ENCODE measurements at places on chromosomes 11 and 22.

DNA sequence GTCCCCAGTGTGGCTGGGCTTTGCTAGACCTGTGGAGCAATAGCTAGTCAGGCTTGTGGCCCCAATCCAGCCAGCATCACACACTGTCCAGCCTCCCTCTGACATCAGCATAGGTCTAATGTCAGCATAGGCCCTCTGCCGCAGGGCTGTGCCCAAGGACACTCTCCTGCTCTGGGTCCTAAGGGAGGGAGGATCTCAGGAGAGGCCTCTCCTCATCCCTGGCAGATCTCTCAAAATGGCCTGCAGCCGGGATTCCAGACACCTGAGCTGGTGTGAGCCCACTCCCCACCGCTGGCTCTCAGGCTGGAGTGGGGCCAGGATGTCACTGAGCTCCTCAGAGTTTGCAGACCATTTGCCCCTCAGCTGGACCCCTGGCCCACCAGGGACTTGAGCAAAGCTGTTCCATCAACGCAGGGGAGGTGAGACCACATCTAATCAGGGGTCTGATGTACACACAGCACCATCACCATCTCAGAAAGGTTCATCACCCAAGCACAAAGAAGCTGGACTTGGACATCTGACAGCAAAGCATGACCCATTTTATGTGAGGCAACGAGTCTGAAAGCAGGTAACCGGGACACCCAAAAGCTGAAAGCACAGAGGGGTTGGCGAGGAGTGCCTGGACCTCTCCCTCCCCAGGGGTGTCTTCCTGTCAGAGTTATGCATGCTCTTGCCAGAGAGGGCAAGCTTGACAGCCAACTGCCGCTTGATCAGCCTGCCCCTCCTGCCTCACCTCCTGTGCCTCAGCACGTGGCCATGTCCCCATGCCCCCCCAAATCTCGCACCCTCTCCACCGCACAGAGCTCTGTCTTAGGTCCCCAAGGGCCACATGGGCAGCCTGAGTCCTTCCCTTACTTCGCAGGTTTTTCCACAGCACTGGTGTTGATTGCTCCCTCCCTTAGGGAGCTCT, 69.7 kb upstream of the SEPTIN5 start:
- DNase-seq, result no peak

GRCh38 chr11:103441021-103441420, 331.8 kb downstream of the DYNC2H1 start:
- no peak for DNase-seq

- no peak for DNase-seq
Measured at GRCh38 chr11:48055292-48056132, 75.2 kb downstream of the PTPRJ start.

GRCh38 chr22:29316141-29316828, 788 bp upstream of the RASL10A start:
- no peak for DNase-seq

DNA sequence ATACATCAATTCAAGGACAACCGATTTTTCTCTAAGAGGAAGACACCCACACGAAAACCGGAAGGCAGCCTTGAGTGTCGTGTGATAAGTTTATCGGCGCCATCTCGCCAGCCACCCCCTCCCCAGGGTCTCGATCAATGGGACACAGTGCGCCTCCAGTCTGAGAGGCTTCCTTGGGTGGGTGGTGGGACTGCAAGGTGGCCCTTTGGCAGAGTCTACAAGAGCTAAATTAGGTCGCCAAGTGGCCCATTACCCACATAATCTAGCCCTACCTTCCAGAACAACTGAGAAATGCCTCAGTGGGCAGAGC, 64.0 kb downstream of the CD6 start:
- no peak for DNase-seq

DNA sequence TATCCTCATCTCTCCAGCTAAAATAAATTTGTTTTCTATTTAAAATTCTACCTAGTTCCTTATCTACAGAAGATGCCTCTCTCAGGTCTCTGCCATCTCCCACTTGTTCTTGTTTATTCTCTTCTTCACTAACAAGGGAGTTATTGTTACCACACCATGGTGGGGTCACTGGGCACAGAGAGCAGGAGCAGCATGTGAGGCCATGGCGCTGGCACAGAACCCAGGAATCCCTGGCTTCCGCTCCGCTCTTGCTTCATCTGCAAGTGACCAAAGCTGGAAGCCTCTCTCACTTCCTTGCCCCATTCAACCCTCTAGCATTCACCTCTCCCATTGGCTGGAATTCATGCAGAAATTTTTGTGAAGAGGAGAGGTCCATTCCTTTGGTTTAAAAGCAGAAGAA, 190.7 kb upstream of the NCAM1 start:
- DNase-seq, result no peak

- DNase-seq, result no peak
Measured at GRCh38 chr11:14872032-14872431, 20.0 kb downstream of the CYP2R1 start.

GRCh38 chr11:119505861-119506260, 82.9 kb upstream of the THY1 start:
- DNase-seq, result no peak

DNA sequence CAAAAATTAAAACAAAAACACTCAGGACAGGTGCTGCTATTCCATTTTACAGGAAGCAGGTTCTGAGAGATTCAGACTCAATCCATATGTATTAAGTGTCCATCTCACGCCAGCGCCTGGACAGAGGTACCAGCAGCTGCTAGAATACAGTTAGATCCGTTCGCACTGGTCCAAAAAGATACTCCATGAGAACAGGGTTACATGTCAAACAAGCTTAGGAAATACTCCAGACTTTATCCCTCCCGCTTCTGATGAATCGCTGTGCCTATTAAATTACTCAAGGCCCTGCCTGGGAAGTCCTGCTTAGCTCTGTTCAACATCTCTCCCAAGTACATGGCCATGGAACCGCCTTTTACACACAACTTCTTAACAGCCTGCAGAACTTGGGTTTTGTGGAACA, 50.2 kb upstream of the SLC35C1 start:
- peak; percentile 61 for DNase-seq

DNA sequence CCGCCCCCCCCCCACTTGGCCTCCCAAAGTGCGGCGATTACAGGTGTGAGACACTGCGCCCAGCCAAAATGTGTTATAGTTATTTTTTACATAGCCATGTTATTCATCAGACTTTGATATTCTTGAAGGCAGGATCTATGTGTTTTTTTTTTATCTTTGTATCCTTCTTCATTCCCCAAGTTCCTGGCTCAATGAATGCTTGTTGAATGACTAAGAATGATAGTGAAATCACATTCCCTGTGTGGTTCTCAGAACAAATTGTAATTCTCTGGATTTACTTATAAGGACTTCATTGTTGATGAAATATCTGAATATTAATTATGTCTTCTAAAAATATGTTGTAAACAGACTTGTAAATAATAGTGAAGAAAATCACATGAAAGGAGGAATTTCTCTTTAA, 33.5 kb downstream of the MMP7 start:
- peak; percentile 61 for DNase-seq

DNA sequence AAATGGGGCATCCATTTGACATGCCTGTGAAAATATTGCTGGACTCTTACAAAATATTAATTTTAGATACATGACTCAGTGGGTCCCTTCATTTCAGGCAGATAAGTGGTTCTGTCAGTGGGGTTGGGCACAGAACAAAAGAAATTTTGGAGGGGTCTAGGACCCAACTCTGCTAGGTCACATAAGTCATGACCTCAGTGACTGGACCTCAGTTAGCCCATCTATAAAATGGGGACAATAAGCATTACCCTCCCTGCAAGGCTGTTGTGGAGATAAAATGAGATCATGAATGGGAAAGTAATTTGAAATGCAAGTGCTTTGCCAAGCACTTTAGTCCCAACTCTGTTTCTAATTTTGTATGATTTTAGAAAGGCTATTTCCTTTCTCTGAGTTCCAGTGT, 23.8 kb downstream of the ADORA2A start:
- DNase-seq, result no peak

DNA sequence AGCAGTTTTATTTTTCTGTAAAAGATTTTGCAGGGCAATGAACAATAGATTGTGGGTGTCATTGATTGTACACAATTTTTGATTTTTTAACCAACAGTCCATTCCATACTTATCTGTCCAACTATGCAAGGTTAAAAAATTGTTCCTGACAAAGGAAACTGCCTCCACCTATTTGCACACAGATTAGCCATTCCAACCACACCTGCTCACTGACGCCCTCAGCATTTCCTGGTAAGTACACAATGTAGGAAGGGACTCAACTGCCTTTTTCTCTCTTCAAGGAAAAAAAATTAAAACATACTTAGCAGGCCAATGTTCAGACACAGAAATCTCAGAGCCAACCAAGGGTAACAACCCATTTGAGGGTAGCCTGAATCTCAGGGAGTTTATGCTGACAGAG, 4.3 kb upstream of the FUT4 start:
- DNase-seq, result no peak

DNA sequence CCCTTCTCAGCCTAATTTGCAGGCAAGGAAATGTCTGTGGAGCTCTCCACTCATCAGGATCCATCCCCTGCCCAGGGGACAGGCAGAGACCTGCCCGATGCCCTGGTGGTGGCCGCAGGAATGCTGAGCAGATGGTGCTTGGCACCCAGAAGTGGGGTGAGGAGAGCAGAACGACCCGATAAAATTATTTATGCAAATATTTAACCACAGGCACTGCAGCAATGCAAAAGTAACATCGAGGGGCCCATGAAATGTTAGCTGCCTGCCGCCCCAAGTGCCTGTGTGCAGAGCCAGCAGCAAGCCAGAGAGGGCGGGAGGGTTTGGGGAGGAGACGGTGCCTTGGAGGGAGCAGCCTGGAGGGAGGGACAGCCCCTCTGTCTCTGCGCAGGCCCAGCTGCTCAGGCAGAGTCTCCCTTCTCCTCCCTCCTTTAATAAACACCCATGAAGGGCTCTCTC, 205.5 kb downstream of the CTTN start:
- DNase-seq, result no peak

DNA sequence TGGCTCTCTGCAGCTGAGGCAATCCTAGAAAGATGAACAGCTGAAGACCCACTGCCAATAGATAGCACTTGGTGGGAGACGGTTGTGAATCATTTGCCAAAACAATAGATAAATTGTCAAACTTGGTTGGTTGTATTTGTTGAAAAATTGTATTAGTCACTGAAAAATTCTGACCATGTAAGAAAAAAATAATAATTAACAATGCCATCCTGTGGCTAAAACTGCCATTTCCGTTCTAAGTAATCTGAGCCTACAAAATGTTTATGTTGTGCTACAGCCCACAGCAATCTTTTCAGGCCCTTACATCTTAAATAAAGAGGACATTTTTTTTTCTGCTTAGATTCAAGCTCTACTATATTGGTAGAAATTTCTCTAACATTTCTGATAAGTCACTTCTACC, 103.2 kb upstream of the ANO3 start:
- no peak for DNase-seq

DNA sequence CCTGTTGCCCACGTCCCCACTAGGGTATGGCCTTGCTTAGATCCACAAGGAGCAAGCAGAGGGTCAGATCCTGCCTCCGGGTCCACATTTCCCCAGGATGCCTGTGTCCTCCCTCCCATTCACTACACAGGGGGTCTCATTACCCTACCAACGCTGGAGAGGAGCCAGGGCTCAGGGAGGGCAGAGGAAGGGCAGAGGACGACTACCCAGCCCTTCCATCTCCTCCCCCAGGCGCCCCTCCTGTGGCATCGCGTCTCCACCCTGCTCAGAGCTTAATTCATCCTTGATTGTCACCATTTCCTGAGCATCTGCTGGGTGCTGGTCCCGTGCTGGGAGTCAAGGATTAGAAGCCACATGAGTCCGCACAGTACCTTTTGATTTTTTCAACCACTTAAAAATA, 5.0 kb downstream of the NFAM1 start:
- DNase-seq, result no peak

GRCh38 chr11:110812086-110812733, 100.0 kb upstream of the ARHGAP20 start:
- DNase-seq, result no peak

- DNase-seq, result no peak
Measured at GRCh38 chr11:788953-789940, 643 bp downstream of the CEND1 start.

DNA sequence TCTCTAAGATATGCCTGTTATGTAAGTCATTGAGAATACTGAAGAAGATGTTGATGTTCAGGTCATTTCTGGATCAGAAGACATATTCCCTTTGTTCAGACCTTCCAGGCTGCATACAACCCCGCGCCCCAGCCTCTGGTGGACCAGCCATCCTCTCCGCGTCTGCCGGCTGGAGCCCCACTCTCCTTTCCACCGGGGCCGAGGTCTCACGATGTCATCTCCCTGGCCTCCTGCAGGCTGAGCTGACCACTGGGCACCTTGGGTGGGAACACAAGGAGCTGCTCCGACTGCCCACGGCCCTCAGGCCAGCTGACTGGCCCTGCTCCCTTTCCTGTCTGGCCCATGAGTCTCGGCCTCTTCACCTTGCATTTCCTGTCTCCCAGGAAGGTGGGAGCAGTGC, 124.6 kb downstream of the SHANK2 start:
- DNase-seq, result no peak

- no peak for DNase-seq
Measured at GRCh38 chr11:24593332-24593731, 96.5 kb downstream of the LUZP2 start.

- no peak for DNase-seq
Measured at GRCh38 chr11:102603091-102603490, 22.0 kb downstream of the MMP20 start.
